HS-27A (cell line): ENCODE measurements at places on chromosomes 2 and 18.

DNA sequence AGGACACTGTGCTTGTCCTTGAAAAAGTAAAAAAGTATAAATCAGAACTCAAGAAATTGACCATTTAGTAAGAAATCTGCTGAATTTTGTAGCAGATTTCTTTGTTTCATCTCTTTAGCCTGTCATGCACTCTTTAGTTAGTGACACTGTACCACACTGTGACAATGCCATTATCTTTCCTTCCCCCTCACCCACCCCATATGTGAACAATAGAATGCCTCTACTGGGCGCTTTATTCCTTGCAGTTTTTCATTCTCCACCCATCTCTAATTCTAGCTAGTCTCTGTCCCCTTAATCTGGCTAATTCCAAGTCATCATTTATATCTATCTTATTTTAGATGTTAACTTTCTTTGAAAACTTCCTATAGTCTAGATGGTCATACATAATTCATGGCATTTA is 241.0 kb downstream of the LRP1B start:
- DNase-seq: no peak

DNA sequence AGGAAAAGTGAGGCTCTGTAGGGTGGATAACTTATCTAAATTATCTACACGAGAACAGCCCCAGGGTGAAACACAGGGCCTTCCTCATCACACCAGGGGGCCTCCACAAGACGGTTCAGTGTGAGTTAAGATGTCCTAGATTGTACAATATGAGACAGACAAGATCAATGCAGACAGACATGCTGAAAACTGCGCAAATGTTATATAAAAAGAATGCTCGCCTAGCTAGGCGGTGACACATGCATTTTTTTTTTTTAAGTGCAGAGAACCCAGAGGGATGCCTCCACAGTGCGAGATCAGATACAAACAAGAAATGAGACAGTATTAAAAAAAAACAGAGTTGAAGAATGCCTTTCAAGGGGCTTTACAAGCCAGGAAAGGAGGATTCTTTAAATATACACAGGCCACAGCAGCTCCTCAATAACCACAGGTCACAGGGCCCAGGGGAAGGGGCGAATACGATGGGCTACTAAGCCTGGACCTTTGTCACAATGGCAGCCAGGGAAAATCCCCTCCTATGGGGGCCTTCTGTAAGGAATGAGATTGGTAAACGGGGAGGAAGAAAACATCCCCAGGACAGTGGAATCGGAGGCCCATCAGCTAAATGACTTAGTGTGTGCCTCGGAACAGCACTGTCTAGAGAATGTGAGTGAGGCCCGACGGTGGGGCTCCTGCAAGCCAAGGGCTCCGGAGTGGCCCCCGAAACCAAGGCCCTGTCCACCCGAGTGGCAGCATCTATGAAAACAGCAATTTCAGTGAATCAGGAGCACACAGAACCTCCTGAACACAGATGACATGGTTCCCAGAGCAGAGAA is 48.9 kb downstream of the ADCY3 start:
- no peak for DNase-seq

- no peak for DNase-seq
Measured at GRCh38 chr2:95273566-95274290, 521 bp upstream of the PROM2 start.

GRCh38 chr2:197184959-197185586 is 125.5 kb downstream of the ANKRD44 start:
- DNase-seq: no peak

- DNase-seq: no peak
Measured at GRCh38 chr18:75248426-75249174, 38.0 kb downstream of the TSHZ1 start.

DNA sequence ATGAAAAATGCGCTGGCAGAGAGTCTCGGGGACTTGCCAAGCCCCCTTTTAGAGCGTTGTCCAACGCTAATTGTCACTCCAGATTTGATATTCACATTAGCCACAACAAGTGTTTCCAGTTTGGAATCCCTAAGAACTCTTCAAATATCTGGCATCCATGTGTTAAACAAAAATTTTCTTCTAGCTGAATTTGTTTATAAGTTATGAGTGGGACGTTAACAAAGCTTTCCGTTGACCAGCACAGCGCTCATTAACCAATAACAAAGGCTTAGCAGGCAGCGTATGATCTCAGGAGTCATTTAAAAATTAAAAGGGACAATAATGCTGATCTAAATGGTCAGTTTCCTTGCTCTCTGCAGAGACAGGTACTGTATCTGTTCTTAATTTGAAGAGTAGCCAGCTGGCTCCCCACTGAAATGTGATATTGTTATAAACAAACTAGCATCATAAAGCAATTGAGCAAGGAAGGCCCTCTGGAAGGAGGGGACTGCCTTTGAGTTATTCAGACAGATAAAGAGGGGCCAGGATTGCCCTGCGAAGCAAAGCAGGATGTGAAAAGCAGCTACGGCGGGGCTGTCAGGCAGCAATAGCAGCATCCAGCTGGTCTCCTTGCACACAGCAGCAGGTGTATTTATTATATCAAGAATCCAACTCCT is 337.2 kb upstream of the SALL3 start:
- DNase-seq: no peak

GRCh38 chr2:148430101-148430500 is 214.4 kb upstream of the EPC2 start:
- DNase-seq: no peak

GRCh38 chr2:54510916-54511315 is 54.8 kb downstream of the SPTBN1 start:
- no peak for DNase-seq

DNA sequence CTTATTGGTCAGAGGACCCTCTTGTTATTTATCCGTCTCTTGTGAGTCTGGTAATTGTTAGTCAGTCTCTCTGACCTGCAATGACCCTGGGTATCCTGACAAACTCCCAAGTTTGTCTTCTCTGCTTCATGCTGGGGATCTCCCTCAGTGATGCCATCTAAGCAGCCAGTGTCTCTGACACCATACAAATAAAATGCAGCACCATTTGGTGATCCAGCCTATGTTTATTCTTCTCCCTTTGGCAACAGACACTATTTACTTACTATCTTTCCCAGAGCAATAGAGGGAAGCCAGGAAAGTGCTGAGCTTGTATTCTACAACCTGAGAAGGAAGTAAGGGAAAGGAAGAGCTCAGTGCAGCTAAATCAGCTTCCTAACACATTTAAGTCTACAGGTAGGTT is 15.9 kb downstream of the SERPINE2 start:
- DNase-seq: no peak

- DNase-seq: no peak
Measured at GRCh38 chr2:207473049-207473930, 56.5 kb upstream of the CREB1 start.

DNA sequence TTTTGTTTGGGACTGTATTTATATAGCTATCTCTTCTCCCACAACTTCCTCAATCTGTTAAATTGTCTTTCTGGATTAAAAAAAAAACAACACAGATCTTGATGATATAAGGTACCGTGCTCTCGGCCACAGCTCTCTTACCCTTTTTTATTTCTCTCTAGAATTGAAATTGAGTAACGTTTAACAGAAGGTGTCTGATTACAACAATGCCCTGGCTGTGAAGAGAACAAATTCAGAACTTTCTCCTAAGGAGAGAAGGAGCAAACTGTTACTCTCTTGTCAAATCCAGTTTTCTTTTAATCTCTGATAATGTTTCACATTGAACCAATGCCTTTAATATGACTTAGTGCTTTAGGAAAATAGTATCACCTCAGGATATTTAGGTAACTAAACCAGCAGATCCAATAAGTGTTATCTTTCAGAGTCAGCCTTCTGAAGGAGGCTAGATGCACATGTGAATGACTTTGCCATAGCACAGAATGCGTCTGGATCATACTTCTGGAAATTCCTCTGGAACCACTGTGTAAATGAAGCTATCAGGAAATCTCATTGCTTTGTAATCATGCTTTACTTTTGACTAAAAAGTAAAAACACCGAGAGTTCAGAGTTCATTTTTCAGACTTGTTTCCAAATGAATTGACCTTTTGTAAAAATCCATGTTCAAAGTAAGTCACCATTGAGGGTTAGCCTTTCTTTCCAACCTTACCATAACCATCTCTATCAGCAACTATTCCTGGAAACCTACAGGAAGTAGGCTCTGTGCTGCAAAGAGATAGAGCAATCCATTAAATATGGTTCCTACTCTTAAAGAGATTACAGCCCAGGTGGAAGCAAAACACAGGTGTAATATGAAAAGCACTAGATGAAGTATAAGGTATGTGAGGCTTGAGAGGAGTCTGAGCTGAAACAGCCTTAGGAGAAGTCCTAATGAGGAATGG is 147.0 kb upstream of the OSR1 start:
- no peak for DNase-seq

- no peak for DNase-seq
Measured at GRCh38 chr18:55013086-55013485, 53.8 kb upstream of the CCDC68 start.

- no peak for DNase-seq
Measured at GRCh38 chr2:74849228-74849892, 15.4 kb downstream of the HK2 start.

- DNase-seq: no peak
Measured at GRCh38 chr2:233058717-233059546, 1.2 kb upstream of the INPP5D start.

GRCh38 chr18:39037925-39038324 is 1472.3 kb upstream of the CELF4 start:
- no peak for DNase-seq
